ENCODE measurements at places on chromosomes 16 and 17.

DNA sequence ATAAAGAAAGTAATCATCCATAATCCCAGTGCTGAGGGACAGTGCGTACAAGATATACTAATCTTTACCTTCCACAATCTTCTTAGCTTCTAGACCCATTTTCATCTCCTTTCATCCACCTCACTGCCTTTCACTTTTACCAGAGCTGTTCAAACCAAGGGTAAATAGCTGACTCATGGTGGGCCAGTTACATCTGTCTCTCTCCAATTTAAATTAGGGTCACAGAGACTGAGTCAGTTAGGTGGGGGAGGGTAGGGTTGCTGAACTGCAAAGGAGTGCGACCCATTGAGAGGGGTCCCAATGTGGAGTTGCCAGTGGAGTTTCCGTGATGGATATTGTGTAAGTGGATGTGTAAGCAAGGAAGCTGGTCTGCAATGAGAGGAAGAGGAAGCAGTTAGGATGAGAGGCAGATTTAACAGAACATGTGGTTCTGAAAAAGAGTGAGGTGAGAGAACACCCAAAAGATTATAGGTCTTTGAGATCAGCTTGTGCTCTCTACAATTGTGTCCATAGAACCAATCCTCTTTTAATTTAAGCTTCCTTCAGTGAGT lies 83.5 kb downstream of the GP2 start:
- no peak for DNase-seq

- DNase-seq, result no peak
These were observed 163.5 kb downstream of the CDH8 start for GRCh38 chr16:61872778-61873119.

DNA sequence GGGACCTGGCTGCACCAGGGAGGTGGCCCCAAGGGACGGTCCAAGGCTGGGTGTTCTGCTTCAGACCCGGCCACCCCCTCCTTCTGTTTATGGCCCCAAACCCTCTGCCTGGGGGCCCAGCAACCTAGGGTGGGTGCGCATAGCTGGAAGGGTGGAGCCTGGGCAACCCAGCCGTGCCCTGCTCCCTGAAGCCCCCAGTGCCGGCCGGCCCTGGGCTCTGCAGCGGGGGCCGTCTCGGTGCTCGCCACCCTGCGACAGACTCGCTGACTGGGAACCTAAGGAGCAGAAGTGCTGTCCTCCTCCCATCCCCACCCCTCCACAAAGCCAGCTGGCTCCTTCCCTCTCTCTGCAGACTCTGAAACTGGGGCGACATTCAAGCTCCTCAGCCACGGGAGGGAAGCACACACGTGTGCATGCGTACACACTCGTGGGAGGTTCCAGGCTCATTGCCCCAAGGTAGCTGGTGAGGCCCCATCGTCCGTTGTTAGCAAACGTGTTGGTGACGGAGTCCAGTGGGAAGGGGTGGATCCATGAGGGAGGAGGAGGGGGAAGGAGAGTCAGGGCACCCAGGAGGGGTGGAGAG lies 43.4 kb downstream of the ENGASE start:
- DNase-seq, result no peak

DNA sequence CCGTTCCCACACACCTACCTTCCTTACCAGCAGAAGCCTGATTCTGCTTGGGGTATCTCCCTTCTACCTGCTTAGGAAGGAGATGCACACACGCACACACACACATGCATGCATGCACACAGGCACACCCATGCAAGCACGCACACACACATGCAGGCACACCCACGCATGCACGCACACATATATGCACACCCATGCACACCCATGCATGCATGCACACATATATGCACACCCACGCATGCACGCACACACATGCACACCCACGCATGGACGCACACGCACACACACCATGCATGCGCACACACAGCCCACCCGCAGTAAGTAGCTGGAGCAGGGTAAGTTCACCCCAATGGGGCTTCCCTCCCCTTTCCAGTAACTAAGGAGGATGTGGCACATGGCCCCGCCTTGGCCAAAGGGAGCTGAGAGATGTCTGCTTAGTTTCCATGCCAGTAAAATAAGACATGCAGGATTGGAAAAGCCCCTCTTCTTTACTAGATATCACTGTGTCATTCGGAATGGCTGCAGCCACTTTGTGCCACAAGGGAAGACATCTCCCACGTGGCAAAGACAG lies 33.7 kb downstream of the ADCY9 start:
- DNase-seq, result no peak

GRCh38 chr17:39097150-39097519 lies 54.3 kb downstream of the PLXDC1 start:
- DNase-seq, result no peak

DNA sequence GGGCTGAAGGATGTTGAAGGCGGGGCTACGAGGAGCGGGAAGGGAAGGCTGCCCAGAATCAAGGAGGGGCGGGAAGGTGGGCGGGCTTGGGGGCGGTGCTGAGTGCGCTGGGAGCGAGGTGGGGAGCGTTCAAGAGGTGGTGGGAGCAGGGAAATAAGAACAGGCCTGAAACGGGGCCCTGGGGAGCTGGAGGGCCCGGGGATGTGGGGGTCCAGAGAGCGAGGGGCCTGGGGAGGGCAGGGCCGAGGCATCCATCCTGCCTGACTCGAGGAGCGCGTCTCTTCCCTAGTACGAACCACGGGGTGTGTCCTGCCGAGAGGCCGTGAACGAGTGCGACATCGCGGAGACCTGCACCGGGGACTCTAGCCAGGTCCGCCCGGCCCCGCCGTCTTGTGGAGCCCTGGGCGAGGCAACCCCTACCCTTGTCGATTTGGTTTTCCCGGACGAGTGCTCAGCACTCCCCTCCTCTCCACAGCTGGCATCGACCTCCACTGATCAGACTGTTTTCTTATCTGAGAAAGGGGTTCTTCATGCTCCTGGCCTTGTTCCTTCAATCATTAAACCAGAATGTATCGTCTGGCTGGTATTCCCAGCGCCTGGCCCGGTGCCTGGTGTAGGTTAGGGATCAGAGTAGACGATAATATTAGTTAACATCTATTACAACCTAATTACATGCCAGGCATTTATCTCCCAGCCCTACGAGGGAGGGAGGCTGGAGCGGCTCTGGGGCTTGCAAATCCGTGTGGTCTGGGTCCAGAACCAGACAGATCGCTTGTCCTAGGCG lies 17.2 kb downstream of the ADAM11 start:
- no peak for DNase-seq

DNA sequence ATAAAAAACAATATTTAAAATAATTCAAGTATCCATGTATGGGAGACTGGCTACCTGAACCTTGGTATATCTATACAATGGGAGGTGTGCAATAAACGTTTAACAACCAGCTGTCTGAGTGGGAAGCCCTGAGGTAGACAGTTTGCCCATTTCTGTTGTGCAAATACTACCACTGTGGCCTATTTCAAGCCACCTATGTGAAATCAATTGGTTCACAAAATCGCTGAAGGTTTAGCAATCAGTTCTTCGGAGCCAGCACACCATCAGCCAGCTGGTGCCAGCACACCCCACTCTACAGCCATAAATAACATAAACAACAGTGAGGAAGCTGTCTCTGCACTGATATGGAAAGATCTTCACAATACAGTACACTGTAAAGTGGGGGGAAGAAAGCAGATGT lies 46.7 kb upstream of the KDM8 start:
- no peak for DNase-seq

DNA sequence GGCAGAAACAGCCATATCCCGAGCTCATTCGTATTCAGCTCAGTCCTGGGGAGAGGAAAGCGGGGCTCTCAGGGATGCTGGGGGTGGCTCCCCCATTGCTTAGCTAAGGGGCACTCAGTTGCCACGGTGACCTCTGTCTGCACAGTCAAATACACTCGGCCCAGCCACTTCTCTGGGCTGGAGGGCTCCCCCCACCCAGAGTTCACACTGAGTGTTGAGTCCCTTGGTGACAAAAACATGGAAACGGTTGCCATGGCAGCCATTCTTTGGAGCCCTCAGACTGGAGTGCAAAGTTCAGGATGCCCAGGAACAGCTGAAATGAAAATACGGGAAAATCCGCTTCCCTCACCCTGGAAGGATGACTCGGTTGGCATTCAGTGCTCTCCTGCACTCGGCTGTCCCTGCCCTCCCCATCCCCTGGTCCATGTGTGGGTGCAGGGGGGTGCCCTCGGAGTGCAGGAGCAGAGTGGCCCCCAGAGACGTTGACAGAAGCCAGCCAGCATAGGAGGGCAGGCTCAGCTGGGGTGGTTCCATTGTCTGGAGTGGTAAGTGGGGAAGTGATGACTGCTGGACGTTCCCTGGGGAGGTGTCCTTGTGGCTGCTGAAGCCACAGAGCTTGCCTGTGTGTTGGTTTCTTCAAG lies 216.5 kb downstream of the NTN1 start:
- no peak for DNase-seq

DNA sequence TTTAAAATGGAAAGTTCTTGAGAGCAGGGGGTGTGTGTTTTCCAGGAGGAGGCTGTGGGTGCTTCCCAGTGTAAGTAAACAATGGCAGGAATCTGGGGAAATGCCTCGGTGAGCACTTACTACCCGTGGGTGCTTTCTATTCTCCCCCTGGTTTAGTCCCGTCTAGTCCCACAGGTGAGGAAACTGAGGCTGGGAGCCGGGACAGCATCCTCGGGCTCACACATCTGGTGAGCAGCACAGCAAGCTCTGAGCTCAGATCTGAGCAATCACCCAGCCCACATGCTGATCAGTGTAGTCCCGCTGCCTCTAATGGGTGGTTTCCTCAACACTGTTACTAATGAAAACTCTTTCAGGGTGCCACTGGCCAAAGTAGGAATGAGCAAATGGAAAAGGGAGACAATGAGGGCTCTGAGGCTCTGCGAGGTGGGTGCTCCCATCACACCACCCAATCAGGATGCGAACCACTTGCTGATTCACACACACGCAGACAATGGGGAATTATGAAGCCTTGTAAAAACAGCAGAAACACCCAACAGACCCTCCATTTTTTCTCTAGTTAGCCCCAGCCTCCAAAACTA lies 202.6 kb downstream of the PARN start:
- no peak for DNase-seq

GRCh38 chr16:19137201-19138128 lies 23.7 kb downstream of the ITPRIPL2 start:
- no peak for DNase-seq

GRCh38 chr17:70934835-70935234 lies 765.5 kb downstream of the KCNJ2 start:
- DNase-seq, result no peak

DNA sequence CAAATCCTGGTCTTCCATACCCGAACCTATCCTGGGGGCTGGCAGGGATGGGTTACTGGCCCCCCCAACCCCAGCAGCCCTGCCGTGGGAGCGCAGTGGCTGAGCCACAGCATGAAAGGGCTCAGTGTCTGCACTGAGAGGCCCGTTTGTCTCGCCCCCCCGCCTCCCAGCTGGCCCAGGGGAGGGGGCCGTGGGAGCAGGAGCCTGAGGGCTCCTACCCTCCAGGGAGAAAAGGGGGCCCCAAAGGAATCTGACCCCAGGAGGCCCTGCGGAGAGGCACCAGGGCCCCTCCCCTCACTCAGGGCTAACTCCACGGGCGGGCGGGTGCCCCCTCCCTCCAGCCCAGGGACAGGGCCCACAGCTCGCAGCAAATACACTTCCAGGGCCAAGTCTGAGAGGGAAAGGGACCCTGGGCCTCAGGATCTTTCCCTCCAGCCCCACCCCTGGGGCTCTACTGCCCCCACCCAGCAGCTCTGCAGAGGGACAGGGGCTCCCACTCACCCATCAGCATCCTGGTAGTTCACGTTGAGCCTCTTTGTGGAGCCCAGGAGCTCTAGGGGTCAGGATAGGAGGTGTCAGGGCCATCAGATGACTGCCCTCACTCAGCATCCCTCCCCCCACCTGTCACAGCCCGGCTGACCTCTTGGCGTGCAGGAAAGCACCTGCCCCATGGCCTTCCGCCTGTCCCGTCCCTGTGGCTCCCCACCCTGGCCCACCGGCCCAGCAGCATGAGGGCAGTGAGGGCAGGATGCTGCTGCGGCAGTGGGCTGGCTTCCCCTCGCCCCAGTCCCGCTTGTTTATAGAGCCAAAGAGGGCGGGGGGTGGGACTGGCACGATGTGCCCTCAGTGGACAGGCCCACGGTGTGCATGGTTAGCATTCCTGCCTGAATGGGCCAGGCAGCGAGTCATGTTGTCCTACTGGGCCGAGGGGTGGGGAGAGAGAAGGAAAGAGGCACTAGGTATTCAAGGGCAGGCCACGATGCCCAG lies 7.3 kb downstream of the CASKIN2 start:
- no peak for DNase-seq

- no peak for DNase-seq
These were observed 61.9 kb downstream of the BANP start for GRCh38 chr16:88013091-88013609.

DNA sequence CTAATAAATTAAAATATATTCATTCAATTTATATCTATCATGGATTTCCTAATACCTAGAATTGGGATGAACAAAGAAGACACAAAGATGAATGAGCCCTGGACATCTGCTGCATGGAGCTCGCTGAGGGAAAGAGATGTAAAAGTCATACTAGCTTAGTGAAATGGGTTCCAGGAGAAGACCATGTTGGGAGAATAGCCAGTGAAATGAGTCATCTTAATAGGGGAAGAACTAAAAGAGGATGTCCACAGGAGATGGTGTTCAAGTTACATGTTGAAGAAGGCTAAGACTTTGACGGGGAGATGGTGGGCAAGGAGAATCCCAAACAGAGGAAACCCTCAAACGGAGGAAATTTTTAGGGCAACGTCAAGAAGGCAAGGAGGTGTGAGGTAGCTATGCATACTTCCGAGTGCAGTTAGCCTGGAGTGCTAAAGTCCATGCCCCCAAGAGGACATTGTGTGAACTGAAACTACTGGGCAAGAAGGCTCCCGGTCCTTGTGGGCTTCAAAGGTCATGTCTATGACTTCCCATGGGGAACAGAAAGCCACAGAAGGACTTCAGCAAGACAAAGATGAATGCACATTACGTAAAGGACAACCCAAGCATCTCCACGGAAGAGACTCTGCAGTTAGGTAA lies 220.5 kb upstream of the CDH11 start:
- DNase-seq, result no peak

DNA sequence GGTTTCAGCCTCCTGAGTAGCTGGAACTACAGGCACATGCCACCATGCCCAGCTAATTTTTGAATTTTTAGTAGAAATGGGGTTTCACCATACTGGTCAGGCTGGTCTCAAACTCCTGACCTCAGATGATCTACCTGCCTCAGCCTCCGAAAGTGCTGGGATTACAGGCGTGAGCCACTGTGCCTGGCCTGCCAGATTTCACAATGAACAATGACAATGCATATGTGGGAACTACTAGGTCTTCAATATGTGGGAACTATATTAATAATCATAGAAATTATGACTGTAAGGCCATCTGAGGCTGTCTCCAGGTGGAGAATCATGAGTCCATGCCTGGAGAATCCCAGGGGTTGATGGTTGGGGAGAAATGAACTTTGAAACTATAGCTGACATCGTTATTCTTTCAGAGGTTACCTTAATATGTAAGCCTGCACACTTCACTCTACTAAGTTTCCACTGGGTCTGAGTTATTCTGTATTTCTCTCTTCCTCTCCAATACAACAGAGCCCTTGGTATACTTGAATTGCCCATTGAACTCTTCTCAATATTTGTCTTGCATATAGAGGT lies 7.2 kb upstream of the DRC7 start:
- DNase-seq, result no peak

DNA sequence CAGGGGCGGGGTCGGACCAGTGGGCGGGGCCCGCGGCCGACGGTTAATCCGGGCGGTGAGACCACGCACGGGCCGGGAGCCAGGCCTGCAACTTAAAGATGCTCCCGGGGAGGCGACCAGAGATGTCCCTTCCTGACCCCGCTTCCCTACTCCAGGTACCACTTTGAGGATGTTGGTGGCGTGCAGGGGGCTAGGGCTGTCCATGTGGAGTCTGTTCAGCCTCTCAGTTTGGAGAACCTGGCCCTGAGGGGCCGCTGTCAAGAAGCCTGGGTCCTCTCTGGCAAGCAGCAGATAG lies 580 bp downstream of the RANGRF start:
- DNase-seq, result no peak
